Fibroblast of villous mesenchyme (primary cell): ENCODE measurements at places on chromosomes 16 and 17. TPM values are rescaled to one million over a fixed set of nuclear protein-coding genes. Genes with fewer than 3 reads are reported as not detected.

DNA sequence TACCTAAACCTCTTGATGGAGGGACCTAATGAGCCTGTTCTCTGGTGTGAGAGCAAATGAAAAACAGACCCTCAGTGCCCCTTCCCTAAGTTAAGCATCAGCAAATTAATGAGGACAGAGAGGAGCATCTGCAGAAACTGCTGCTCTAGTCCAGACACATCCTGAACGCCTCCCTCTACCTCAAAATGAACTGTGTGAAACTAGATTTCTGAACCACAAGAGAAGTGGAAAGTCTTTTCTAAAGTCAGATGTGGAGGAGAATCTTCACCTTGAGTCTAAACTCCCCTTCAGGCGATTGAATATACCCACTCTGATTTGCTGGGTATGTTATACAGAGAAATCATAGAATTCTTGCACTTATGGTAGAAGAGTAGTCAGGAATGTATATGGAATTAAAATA, 104.4 kb upstream of the AMZ2 start:
- no peak for DNase-seq

GRCh38 chr16:11774065-11774626, 22.9 kb downstream of the ZC3H7A start:
- DNase-seq = no peak

GRCh38 chr17:35345926-35346771, 27.3 kb downstream of the SLFN11 start:
- DNase-seq = peak; percentile 46

DNA sequence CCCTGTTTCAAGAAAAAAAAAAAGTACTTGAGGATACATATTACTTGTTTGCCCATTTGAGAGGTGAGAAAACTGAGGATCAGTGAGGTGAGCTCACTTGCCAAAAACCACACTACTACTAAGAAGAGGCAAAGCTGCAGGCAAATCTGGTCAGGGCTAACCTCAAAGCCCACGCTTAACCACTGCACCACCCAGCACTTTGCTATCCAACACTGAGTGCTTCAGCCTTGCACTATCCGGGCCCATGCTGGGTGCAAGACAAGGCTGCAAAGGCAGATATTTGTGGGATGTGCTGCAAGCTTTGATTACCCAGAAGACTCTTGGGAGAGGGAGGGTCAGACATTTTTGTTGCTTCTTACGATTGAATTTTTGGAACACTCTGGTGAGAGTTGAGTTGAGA, 23.6 kb upstream of the NLRP1 start:
- DNase-seq = no peak

- DNase-seq = no peak
These were observed 40.4 kb upstream of the DNAH9 start for GRCh38 chr17:11557727-11558452.

- peak; percentile 92 for DNase-seq
These were observed 106.9 kb upstream of the SIAH1 start for GRCh38 chr16:48492133-48492532.

The NPTX1 gene
- 1.3 and 2.2 TPM in 2 replicates for total RNA-seq

The PDILT gene
- total RNA-seq = not detected in 2 replicates
